ENCODE measurements at places on chromosomes 7 and 10.

GRCh38 chr10:131848741-131849590 lies 51.8 kb upstream of the PPP2R2D start:
- DNase-seq: no peak

- DNase-seq: no peak
These were observed 62.3 kb downstream of the LHPP start for GRCh38 chr10:124523901-124524300.

DNA sequence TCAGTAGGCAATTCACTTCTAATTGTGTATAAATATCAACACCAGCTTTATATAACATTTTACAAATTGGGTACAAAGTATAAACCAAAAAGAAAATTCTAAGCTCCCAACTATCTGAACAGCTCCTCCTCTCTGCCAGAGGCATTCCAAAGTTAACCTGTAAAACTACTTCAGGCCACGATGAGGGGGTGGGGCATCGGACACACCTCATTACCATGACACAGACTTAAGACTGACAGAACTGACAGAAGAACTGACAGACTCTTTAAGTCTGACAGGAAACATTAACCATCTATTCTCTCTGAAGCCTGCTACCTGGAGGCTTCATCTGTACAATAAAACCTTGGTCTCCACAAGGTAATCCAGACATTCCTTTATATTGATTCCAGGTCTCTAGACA lies 12.3 kb downstream of the ESYT2 start:
- DNase-seq: peak; percentile 40

- DNase-seq: no peak
These were observed 13.6 kb downstream of the SVIL start for GRCh38 chr10:29621161-29621560.

GRCh38 chr7:48868916-48869315 lies 55.4 kb upstream of the CDC14C start:
- no peak for DNase-seq

GRCh38 chr10:58372607-58373441 lies 12.4 kb upstream of the TFAM start:
- DNase-seq: no peak
